ENCODE measurements at places on chromosomes 1 and 21.
A peak's percentile ranks its signal among the peaks of the same experiment; 100 is the strongest.

- DNase-seq, result no peak
- no peak overlapping the region for H3K4me3 ChIP-seq
- no peaks in the 10 kb centered on the region for H3K4me1 ChIP-seq
- peaks cover 7% of the 10 kb centered on the region for H3K36me3 ChIP-seq
- peaks cover 28% of the 10 kb centered on the region for H3K27me3 ChIP-seq
- no peak overlapping the region for H3K27ac ChIP-seq
These were observed 12.3 kb upstream of the ADAM30 start for GRCh38 chr1:119908661-119909060.

DNA sequence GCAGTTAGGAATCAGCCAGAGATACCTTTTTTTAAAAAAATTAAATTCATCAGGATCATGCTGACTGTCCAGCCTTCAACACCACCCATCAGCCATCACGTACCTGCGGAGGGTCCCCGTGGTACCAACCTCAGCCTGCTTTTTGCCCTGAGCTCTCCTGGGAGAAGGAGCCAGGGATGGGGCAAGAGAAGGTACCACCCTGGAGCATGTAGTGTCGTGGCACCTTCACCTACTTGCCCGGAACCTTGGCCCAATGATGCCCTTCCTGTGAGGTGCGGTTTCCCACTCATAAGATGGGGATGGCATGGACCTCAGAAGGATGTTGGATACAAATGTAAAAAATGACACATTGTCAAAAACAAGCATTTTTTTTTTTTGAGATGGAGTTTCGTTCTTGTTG is 88.4 kb upstream of the C1orf174 start:
- no peaks in the 10 kb centered on the region for H3K4me1 ChIP-seq
- H3K27ac ChIP-seq, result no peak overlapping the region
- no peaks in the 10 kb centered on the region for H3K27me3 ChIP-seq

GRCh38 chr1:156391366-156391677 is 22.3 kb downstream of the RHBG start:
- no peak overlapping the region for H3K27ac ChIP-seq
- peaks cover 47% of the 10 kb centered on the region for H3K27me3 ChIP-seq
- DNase-seq, result no peak
- H3K36me3 ChIP-seq, result no peaks in the 10 kb centered on the region

- H3K27me3 ChIP-seq, result peaks cover 9% of the 10 kb centered on the region
- H3K36me3 ChIP-seq, result no peaks in the 10 kb centered on the region
- peaks cover 12% of the 10 kb centered on the region for H3K4me1 ChIP-seq
- peak overlapping the region; percentile 34 for H3K4me3 ChIP-seq
- no peak for DNase-seq
These were observed 94.8 kb upstream of the KIAA0040 start for GRCh38 chr1:175287377-175287776.

- no peaks in the 10 kb centered on the region for H3K36me3 ChIP-seq
- H3K4me1 ChIP-seq, result no peaks in the 10 kb centered on the region
- H3K27me3 ChIP-seq, result peaks cover 5% of the 10 kb centered on the region
- H3K27ac ChIP-seq, result no peak overlapping the region
- H3K4me3 ChIP-seq, result no peak overlapping the region
These were observed 108.5 kb downstream of the NFIA start for GRCh38 chr1:61190618-61191432.

- no peak overlapping the region for H3K27ac ChIP-seq
- no peak for DNase-seq
- no peaks in the 10 kb centered on the region for H3K4me1 ChIP-seq
- H3K36me3 ChIP-seq, result no peaks in the 10 kb centered on the region
- H3K27me3 ChIP-seq, result no peaks in the 10 kb centered on the region
These were observed 153.3 kb downstream of the GRIK3 start for GRCh38 chr1:36881068-36881405.

DNA sequence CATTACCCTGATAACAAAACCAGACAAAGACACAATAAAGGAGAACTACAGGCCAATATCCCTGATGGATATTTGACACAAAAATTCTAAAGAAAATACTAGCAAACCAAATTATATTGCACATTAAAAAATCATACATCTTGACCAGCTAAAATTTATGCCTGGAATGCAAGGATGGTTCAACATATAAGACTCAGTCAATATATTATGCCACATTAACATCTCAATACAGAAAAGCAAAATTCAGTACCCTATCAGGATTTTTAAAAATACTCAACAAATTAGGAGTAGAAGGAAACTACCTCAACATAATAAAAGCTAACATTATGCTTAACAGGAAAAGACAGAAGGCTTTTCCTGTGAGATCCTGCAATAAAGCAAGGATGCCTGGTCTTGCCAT is 177.1 kb downstream of the MAGI3 start:
- H3K4me3 ChIP-seq, result no peak overlapping the region
- no peak overlapping the region for H3K27ac ChIP-seq
- H3K4me1 ChIP-seq, result no peaks in the 10 kb centered on the region
- no peak for DNase-seq
- peaks cover 1% of the 10 kb centered on the region for H3K36me3 ChIP-seq

DNA sequence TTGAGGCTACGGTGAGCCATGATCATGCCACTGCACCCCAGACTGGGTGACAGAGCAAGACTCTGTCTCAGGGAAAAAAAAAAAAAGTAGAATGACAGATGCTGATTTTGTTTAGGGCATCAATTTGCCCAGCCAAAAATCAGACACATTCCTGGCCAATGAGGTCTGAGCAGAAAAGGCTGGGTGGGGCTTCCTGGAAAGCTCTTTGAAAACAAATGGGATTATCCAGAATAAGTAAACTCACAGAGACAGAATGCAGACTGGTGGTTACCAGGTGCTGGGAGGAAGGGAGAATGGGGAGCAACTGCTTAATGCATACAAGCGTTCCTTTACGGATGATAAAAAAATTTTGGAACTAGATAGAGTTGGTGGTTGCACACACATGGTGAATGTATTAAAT is 10.1 kb upstream of the CITED4 start:
- peaks cover 42% of the 10 kb centered on the region for H3K4me1 ChIP-seq
- H3K36me3 ChIP-seq, result peaks cover 14% of the 10 kb centered on the region
- no peak overlapping the region for H3K27ac ChIP-seq

DNA sequence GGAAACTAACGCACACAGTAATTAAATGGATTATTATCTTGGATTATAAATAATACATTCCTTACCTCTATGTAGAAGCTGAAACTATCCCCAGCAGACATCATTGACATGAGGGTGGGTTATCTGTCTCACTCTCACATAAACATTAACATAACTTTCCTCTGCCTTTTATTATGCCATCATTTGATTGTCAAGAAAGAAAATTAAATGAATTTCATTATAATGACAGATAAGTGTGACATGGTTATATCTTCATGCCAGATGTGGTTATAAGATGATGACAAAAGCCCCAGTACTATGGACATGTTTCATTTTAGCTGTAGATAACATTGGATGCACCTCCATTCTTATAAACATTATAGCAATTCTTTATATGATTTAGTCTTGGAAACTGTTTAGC is 476.5 kb downstream of the KCNT2 start:
- H3K4me3 ChIP-seq, result no peak overlapping the region
- H3K36me3 ChIP-seq, result no peaks in the 10 kb centered on the region
- no peaks in the 10 kb centered on the region for H3K27me3 ChIP-seq
- no peaks in the 10 kb centered on the region for H3K4me1 ChIP-seq

- H3K36me3 ChIP-seq, result peaks cover 2% of the 10 kb centered on the region
- H3K4me1 ChIP-seq, result peaks cover 2% of the 10 kb centered on the region
- H3K27ac ChIP-seq, result no peak overlapping the region
- no peak overlapping the region for H3K4me3 ChIP-seq
- no peaks in the 10 kb centered on the region for H3K27me3 ChIP-seq
These were observed 115.7 kb downstream of the AKT3 start for GRCh38 chr1:243734308-243734695.

GRCh38 chr1:233090746-233091494 is 140.5 kb downstream of the NTPCR start:
- H3K27me3 ChIP-seq, result no peaks in the 10 kb centered on the region
- H3K27ac ChIP-seq, result no peak overlapping the region
- peaks cover 7% of the 10 kb centered on the region for H3K4me1 ChIP-seq
- H3K4me3 ChIP-seq, result no peak overlapping the region

DNA sequence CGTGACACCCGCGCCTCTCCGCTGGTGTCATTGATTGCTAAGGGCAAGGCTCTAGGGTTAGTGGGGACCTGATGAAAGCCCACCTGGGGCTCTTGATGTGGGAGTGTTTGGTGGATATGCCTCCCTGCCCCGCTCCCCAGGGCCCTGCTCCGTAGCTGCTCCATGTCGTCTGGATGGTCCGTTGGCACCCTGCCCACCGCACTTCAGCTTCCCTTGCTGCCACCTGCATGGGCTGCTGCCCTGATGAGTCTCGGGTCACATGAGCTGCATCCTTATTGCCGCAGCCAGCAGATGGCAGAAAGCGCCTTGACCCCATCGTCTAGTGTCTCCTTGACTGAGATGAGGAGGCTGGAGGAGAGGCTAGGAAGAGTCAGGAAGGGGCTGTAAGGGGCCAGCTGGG is 439.4 kb downstream of the CAMTA1 start:
- H3K27ac ChIP-seq, result no peak overlapping the region
- DNase-seq, result no peak
- H3K4me1 ChIP-seq, result no peaks in the 10 kb centered on the region
- H3K36me3 ChIP-seq, result no peaks in the 10 kb centered on the region

GRCh38 chr1:26049531-26050247 is 3.8 kb upstream of the SLC30A2 start:
- H3K27me3 ChIP-seq, result peaks cover 75% of the 10 kb centered on the region
- DNase-seq, result no peak
- H3K4me1 ChIP-seq, result no peaks in the 10 kb centered on the region
- H3K4me3 ChIP-seq, result no peak overlapping the region

DNA sequence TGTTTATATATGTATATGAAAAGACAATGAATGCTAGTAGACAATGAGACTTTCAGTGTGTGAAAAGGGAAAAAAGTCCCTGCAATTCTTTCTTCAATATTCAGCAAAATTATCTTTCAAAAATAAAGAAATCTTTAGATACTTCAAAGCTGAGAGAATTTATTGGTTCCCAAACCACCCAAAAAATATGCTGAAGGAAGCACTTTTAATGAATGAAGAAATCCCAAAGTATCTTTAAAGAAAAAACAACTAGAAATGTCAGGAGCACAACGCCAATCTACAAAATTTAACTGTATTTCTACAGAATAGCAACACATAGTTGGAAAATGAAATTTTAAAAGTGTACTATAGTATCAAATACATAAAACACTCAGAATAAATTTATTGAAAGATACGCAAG is 142.3 kb upstream of the CHRM3 start:
- no peaks in the 10 kb centered on the region for H3K36me3 ChIP-seq
- no peak for DNase-seq
- H3K4me1 ChIP-seq, result no peaks in the 10 kb centered on the region

GRCh38 chr1:161080441-161081405 is 8.6 kb downstream of the NECTIN4 start:
- DNase-seq, result no peak
- H3K27me3 ChIP-seq, result no peaks in the 10 kb centered on the region
- no peak overlapping the region for H3K4me3 ChIP-seq
- H3K4me1 ChIP-seq, result peaks cover 6% of the 10 kb centered on the region
- no peak overlapping the region for H3K27ac ChIP-seq

GRCh38 chr1:56435434-56436262 is 143.7 kb downstream of the PLPP3 start:
- no peaks in the 10 kb centered on the region for H3K27me3 ChIP-seq
- no peaks in the 10 kb centered on the region for H3K36me3 ChIP-seq
- H3K4me1 ChIP-seq, result no peaks in the 10 kb centered on the region
- DNase-seq, result no peak
- H3K4me3 ChIP-seq, result no peak overlapping the region

- no peak for DNase-seq
- no peaks in the 10 kb centered on the region for H3K4me1 ChIP-seq
- H3K27me3 ChIP-seq, result no peaks in the 10 kb centered on the region
- H3K36me3 ChIP-seq, result no peaks in the 10 kb centered on the region
- no peak overlapping the region for H3K4me3 ChIP-seq
These were observed 40.8 kb upstream of the COL6A1 start for GRCh38 chr21:45940621-45941337.

DNA sequence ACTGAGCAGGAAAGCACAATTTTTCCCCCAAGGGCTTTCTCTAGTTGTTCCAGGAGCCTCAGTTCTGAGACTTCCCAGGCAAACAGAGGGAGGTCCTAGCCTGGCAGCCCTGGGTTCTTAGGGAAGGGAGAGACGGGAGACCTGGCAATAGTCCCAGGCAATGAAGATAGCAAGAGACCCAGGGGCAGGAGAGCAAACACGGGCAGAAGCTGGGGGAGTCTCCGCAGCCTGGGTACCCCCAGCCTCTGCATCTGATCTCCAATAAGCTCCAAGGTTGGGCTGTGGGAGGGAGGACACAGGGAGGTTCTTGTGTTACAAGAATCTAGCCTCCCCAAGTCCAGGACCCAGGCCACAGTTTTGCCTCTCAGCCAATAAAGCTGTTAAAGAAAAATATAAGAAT is 2.4 kb downstream of the BLACAT1 start:
- H3K27ac ChIP-seq, result no peak overlapping the region
- H3K27me3 ChIP-seq, result peaks cover 59% of the 10 kb centered on the region
- H3K4me1 ChIP-seq, result peaks cover 2% of the 10 kb centered on the region
- H3K36me3 ChIP-seq, result no peaks in the 10 kb centered on the region

GRCh38 chr1:12370333-12370975 is 140.6 kb downstream of the VPS13D start:
- no peaks in the 10 kb centered on the region for H3K27me3 ChIP-seq
- peaks cover 45% of the 10 kb centered on the region for H3K36me3 ChIP-seq
- DNase-seq, result no peak
- H3K4me1 ChIP-seq, result peaks cover 2% of the 10 kb centered on the region

DNA sequence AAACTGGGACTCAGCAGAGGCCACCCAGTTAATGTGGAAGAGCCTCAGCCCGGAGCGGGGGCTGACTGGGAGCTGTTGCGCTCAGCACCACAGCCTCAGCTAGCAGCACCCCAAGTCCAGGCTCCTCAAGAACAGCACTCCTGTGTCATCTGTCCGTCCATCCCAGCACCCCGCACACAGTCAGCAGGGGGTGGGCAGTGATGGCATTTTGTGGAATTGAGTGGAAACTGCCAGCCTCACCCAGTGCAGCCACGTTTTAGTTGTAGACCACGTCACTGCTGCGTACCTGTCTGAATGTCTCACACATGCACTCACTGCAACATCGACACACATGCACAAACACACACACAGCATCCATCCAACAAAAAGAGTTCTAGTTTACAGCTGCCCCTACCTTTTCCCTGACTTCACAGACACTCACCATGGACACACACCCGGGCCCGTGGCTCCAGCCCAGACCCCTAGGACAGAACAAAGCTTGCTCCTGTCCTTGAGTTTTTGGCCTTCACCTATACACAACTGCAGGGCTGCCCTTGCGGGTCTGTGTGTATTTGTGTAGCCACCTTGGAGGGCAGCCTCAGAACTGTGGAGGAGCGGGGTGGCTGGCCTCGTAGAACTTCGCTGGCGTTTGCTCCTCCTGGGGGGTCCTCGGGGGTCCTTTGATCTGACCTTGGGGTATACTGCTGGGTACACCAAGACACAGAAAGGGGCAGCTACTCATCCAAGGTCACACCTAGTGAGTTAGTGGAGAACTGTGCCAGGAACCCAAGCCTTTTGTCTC is 5.2 kb downstream of the KCNQ4 start:
- peaks cover 17% of the 10 kb centered on the region for H3K27me3 ChIP-seq
- H3K27ac ChIP-seq, result no peak overlapping the region
- peaks cover 2% of the 10 kb centered on the region for H3K4me1 ChIP-seq
- no peaks in the 10 kb centered on the region for H3K36me3 ChIP-seq
- DNase-seq, result no peak
- H3K4me3 ChIP-seq, result no peak overlapping the region

GRCh38 chr1:100145116-100145515 is 12.2 kb downstream of the TRMT13 start:
- H3K4me1 ChIP-seq, result no peaks in the 10 kb centered on the region
- H3K27ac ChIP-seq, result no peak overlapping the region
- DNase-seq, result no peak
- peaks cover 46% of the 10 kb centered on the region for H3K36me3 ChIP-seq

Data from T-helper 2 cell treated with Interferon-gamma antibody and Interleukin-4, amounts not matched to agents 5 μg/mL and 100 μg/mL, for 36 hours (primary cell).